Fibroblast of skin of left biceps (primary cell): ENCODE measurements at places on chromosomes 1 and 21.
A peak's percentile ranks its signal among the peaks of the same experiment; 100 is the strongest.

DNA sequence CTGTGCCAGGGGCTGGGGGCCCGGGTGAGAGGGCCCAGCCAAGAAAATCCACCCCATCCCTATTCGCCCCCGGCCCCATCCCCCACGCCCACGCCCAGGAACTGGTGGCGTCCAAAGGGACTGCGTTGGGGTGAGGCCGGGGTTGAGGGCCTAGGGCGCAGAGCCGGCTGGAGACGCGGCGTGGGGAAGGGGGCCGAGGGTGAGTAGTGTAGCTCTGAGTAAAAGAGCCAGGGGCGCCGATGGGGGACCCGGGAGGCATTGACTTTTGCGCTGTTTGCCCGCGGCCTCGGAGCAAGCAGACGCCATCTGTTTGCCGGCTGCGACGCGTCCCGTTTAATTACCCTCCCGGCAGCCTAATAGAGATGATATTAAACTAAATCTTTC is 3.5 kb upstream of the DMRTA2 start:
- DNase-seq, result no peak

GRCh38 chr1:81237473-81238089 is 563.2 kb upstream of the ADGRL2 start:
- no peak for DNase-seq

DNA sequence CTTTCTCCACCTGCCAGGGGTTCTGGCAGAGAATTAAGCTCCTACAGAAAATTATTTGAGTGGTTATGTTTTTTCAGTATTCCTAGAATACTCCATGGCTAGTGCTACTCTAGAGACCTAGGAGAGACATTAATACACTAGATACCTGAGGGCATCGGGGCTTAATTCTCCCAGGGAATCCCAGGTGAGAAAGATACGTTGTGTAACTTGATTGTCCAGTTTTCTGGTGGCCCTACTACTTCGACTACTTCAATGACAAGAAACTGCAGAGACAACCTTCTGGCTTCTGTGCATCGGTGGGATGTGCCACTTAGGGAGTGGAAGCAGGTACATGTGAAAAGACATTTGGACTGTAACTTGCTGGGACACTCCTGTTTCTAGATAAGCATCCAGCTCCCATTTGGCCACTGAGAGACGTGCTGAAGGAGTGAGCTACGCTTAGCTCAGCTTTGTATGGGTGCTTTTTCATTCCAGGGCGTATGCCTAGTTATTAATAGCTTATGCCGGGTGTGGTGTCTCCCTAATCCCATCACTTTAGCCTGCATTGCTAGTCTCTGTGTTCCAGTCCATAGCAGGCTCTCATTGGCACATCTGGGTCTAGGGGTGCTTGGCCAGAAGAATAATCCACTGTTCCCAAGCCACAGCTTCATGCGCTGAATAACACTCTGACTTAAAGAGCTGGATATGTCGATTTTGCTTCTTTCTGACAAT is 300.7 kb downstream of the SIPA1L2 start:
- no peak for DNase-seq

GRCh38 chr1:1989102-1989542 is 14.5 kb downstream of the CFAP74 start:
- DNase-seq, result no peak

DNA sequence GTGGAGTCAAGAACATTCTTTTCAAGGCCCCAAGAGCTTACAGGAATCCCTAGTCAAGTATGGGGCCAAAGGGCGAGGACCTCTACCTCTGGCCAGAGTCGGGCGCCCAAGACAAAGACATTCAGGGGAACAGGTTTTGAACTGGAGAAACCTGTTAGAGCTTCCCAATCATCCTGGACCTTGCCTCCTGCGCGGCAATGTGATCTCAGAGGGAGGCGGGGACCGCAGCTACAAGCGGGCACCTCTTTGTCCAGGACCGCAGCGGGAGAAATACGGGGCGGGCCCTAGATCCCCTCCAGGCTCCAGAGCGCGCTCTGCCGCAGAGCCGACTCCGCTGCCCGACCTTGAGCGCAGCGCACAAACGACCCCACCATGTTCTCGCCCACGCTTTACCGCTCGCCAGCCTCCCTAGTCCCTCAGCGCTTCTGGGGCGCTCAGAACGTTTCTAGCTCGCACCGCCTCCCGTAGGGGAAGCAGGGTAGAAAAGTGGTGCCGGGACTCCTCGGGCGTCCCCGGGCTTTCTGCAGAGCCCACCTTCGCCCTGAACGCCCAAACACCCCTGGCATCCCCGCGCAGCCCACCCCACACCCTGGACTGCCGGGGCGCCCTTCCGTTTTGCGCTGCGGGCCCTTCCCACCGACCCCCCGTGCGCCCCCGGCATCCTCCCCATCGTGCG is 28.1 kb downstream of the RABIF start:
- no peak for DNase-seq

- DNase-seq, result peak; percentile 7
Observed at GRCh38 chr1:96660503-96660902, 61.1 kb upstream of the PTBP2 start.

DNA sequence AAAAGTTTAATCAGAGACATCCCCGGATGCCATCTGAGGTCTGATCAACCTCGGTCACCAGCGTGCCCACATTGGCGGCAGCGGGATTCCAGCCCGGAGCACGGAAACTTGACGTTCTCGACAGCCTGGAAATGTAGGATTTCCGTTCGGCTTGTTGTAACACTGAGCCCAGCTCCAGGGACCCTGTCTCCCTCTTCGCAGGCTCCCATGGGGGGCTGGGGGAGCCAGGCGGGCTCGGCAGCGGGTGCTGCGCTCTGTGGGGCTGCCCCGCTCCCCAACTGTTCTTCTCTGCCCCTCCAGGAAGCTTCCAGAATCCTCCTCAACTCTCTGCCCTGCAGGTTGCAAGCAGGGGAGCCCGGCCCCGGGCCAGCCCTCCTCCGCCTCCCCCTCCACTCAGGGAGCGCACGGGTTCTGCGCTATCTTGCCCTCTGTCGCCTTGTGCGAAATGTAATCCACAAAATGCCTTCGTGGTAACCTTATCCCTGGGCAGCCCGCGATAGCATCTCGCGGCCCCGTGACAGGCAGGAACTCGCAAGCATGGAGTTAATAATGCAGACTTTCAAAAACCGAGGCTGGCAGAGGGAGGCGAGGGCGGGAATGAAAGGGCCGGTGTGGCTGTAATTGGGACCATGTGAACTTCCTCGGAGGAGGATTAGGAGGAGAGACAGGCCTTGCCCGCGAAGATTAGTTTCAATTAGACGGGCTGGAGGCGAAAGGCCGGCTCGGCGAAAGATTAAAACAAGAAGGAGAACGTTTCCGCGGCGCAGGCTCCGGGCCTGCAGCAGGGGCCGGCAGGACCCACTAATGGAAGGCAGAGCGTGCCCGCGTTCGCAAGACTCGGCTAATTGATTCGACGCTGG is 53.9 kb upstream of the TTC34 start:
- DNase-seq, result no peak

DNA sequence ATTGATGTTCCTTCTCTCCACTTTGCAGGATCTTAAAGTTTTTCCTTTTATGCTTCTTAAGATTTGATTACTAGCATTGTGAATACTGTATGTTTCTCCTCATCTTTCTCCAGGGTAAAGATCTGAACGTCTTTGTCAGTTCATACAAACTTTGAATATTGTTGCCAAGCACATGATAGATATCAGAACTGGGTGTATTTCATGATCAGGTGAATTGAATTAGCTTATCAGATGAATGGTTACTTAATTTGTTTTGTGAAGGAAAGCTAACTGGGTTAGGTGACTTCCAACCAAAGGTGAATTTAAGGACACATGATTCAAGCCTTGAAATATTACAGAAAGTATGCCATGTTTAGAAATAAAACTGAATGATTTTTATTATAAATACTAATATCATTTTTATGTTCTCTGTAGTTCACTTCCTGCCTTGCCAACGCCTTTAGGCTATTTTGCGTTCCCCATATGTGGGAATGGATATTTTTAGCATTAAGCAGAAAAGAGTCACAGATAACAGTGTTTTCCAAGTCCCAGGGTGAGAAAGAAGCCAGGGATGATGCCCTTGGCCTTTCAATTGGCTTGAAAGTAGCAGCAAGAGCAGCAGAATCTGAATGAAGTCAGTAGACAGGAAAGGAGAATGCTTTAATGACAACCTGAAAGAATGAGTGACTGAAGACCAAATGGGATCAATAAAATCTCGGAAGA is 752.1 kb downstream of the NCAM2 start:
- DNase-seq, result no peak

- no peak for DNase-seq
Observed at GRCh38 chr1:226964068-226964425, 24.0 kb downstream of the COQ8A start.
